HuH-7.5 (cell line): ENCODE measurements at places on chromosomes 2 and 18.

DNA sequence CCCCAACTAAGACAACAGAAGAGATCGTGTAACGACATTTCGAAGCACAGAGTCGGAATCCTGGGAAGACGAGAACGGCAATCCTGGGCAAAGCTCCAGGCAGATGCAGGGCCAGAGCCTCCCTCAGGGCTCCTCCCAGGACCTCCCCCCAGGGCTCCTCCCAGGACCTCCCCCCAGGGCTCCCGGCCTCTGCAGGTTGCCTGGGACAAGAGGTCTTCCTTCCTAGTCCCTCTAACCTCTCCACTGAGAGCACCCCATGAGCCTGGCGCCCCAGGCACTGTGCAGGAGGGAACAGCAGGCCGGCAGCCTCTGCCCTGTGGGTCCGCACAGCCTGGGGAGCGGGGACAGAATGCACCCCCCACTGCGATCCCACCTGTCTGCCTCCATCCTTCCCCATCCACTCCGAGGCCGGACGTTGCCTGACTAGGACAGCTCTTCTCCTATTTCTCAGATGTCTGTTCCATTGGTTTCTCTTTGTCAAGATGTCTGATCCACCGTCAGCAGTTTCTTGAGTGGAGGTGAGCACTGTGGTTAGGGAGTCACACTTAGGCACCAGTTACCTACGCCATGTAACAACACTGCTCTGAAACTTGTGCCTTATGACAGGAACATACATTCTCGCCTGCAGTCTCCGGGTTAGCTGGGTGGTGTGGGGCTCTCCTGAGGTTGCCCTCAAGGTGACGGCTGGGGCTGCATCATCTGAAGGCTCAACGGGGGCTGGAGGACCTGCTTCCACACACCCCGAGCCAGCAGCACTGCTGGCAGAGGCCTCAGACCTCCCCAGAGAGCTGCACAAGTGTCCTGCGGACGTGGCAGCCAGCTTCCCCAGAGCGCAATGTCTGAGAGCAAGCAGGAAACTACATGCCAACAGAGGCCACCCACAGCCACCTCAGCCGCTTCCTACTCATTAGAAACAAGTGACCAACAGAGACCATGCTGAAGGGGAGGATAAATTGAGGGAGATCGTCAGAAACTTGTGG lies 28.9 kb downstream of the ADI1 start:
- no peak for DNase-seq

- DNase-seq = no peak
Observed at GRCh38 chr2:191347881-191348280, 102.7 kb downstream of the MYO1B start.

GRCh38 chr18:73040247-73040646 lies 172.5 kb upstream of the NETO1 start:
- DNase-seq = no peak

- DNase-seq = no peak
Observed at GRCh38 chr2:61928826-61929461, 23.5 kb downstream of the COMMD1 start.

DNA sequence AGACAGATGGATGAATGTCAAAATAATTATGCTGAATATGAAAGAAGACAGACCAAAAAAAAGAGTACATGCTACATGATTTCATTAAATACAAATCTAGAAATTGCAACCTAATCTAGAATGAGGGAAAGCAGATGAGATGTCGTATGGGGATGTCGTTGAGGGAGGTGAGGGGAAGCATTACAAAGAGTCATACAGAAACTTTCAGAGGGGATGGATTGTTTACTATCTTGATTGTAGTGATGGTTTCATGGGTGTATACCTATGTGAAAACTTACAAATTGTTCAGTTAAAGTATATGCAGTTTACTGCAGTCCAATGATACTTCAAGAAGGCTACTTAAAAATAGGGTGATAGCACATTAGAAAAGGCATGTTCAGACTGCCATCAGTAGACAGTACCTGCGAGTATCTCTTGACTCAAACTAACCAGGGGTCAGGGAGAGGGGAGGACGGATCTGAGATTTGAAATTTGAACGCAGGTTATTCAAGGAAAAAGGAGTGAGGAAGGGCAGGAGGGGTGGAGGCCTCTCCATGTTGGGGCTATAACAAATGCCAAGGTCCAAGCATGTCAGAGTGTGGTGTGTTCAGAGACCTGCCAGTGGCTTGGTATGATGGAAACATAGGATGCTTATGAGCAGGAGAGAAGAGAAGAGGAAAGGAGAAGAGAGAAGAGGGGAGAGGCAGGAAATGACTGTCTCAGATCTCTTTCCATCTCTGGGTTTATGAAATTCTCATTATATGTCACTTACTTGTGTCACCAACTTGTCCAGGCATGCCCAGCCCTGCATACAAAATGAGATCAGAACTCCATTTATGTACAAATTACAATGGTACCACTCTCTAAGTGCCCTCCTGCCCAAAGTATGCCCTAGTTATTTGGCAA lies 257.3 kb upstream of the CXCR4 start:
- no peak for DNase-seq

DNA sequence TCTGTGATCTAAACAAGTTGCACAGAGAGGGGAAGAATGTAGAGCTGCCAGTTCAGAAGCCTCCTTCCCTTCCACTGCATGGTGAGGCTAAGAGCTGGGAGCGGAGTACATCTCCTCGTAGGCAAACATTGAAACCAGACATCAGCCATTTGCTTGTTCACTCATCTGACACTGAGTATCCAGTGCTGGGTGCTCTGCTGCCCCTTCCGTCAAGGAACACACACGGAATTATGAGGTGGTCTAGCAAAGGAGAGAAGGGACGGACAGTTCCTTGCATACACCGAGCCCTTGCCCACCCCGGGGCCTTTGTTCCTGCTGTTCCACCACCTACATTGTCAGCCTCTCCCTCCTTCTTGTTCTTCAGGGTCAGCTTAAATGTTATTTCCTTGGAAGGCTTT lies 44.6 kb downstream of the SLC4A1AP start:
- DNase-seq = no peak

DNA sequence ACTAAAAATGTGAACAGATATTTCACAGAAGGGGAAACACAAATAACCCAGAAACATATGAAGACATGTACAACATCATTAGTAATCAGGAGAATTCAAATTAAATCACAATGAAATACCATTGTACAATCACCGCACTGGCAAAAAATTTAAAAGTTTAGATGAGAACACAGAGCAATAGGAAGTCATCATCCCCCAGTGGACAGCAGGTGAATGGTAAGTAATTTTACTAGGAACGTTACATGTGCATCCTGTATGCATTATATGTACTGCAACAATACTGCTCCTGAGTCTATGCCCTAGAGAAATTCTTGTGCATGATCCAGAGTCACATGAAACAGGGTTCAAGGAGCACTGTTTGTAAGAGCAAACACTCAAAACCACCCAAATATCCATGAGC lies 713.8 kb downstream of the NRXN1 start:
- no peak for DNase-seq

GRCh38 chr2:71779774-71780105 lies 326.4 kb downstream of the DYSF start:
- no peak for DNase-seq

DNA sequence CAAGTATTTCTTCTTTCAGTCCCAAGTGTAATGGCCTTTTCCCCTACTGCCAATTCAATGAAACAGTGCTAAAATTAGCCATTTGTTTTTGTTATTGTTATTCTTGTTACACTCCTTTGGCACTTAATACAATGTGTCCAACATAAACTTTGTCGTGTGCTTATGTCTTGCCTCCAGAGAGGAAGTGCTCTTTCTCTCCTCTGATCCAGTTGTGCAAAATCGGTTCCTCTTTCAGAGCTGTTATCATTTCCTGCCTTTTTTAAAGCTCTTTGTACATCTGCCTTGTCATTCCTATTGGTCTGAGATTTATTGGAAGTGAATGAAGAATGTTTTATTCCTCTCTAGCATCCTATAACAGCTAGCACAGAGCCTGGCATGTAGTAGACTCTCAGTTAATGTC lies 623.2 kb upstream of the ID2 start:
- DNase-seq = no peak

GRCh38 chr2:220445429-220446105 lies 818.1 kb downstream of the SLC4A3 start:
- DNase-seq = no peak

- no peak for DNase-seq
Observed at GRCh38 chr2:29423061-29423666, 307.9 kb downstream of the CLIP4 start.

GRCh38 chr18:50193796-50194630 lies 934 bp downstream of the MYO5B start:
- DNase-seq = peak; percentile 25

DNA sequence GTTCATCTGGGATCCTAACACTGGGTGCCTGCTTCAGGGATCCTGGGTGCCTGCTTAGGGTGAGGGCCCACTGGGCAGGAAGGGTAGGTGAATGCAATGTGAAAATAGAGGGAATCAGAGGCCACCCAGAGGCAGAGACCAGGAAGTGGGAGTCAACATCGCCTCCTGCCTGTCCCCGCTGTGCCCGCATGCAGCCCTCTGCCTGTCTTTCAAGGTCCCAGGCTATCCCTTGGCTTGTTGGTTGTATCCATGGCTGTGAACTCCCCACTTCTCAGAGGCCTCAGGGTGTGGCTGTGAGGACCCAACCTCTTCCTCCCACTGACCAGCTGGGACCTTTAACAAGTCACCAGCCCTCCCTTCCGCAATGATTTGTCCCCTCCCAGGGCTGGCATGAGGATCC lies 26.5 kb downstream of the PSD4 start:
- no peak for DNase-seq

DNA sequence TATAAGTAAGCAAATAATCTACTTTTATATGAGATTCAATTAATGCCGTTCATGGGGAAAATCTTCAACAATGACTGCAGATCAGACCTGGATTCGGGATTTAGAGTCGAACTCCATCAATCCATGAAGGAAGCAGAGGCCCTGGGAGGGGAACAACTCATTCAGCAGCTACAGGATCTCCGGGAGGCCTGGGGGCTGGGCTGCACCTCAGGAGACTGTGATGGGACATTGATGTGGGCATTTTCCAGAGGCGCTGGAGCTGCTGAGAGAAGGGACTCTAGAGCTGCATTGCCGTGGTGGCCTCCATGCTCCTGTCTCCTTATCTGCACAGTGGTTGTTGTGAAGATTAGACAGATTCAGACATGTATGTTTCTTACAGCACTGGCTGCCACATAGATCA lies 76.9 kb downstream of the MYT1L start:
- no peak for DNase-seq

GRCh38 chr2:77387324-77387723 lies 134.9 kb downstream of the LRRTM4 start:
- DNase-seq = no peak

DNA sequence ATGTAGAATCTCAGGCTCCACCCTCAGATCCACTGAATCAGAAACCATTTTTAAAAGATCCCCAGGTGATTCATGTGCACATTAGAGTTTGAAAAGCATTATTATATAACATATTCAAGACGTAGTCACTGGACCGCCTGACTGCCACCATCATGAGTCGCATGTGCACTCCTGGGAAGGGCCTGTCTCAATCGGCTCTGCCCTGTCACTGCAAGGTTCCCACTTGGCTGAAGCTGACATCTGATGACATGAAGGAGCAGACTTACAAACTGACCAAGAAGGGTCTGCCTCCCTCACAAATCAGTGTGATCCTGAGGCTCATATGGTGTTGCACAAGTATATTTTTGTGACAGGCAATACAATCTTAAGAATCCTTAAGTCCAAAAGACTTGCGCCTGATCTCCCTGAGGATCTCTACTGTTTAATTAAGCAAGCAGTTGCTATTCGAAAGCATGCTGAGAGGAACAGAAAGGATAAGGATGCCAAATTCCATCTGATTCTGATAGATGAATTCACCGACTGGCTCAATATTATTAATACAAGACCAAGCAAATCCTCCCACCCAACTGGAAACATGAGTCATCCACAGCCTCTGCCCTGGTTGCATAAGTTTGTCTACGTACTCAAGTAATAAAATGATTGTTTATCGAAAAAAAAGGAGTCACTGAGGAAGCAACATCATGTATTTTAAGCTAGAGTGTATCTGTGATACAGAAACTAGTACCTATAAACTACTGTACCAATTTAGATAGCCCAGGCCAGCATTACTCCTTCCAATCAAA lies 26.2 kb downstream of the ATAD2B start:
- DNase-seq = no peak

- DNase-seq = no peak
Observed at GRCh38 chr18:77522051-77522675, 272.5 kb downstream of the GALR1 start.

DNA sequence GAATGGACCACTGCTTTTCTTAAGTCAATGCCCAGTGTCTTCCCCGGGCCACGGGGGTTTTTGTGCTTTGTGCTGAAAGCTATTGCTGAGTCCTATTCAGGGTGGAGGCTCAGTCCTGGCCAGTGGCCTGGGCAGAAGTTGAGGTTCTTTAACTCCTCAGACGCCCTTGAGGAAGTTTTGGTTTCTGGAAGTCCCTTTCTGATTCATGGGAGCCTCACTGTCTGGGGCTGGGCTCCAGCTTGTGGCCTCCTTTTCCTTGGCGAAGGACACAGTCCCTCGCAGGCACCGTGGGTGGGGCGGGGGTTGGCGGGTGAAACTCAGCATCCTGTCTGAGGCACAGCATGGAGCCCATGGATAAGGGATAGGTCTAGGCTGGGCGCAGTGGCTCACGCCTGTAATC lies 465.2 kb upstream of the HS6ST1 start:
- DNase-seq = no peak

GRCh38 chr18:70674896-70675295 lies 386.1 kb downstream of the SOCS6 start:
- DNase-seq = no peak

DNA sequence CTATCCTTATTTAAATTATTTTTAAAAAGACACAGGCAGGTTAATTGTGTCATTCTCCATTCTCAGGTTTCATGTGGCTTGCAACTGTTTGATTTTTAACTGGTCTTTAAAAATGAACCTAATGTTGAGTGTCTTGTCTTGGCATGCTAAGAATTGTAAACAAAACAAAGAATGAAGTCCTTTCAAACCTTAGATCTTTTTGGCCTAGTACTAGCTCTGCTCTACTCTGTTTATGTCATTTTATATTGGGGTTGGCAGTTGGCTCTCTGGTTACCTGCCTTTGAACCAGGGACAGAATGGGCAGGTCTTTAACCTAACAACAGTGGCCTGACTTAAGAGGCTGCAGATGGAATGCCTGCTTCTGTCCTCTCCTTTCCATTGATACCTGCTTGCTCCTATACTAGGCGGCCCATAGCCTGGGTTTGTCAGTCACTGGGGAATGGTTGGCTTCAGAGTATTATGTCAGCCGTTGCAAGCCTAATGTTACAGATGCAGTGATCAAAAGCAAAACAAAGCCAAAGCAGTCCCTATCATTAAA lies 85.5 kb downstream of the MTA3 start:
- no peak for DNase-seq
